ENCODE measurements at places on chromosomes 6 and 20. TPM values are rescaled to one million over a fixed set of nuclear protein-coding genes. Genes with fewer than 3 reads are reported as not detected.
A peak's percentile ranks its signal among the peaks of the same experiment; 100 is the strongest.

Gene THBD
- 76.9 TPM for total RNA-seq

Gene IL17F
- not detected for total RNA-seq

Gene PIGT
- total RNA-seq, result 81.0 TPM

Gene PACRG
- not detected for total RNA-seq

Gene FBXL4
- 17.7 TPM for total RNA-seq

Gene MCUR1
- total RNA-seq, result 15.0 TPM

Gene DNMT3B
- total RNA-seq, result 1.2 TPM

Gene SLC32A1
- total RNA-seq, result not detected

- DNase-seq, result no peak
- no peak overlapping the region for H3K4me3 ChIP-seq
- no peak overlapping the region for H3K27ac ChIP-seq
- no peaks in the 10 kb centered on the region for H3K4me1 ChIP-seq
Measured at GRCh38 chr6:69007781-69008180, 372.7 kb downstream of the ADGRB3 start.

GRCh38 chr6:120606743-120607142 is 727.5 kb downstream of the TBC1D32 start:
- H3K4me1 ChIP-seq, result no peaks in the 10 kb centered on the region
- no peak overlapping the region for H3K4me3 ChIP-seq
- H3K27ac ChIP-seq, result no peak overlapping the region
- no peaks in the 10 kb centered on the region for H3K36me3 ChIP-seq
- no peak for DNase-seq
- H3K27me3 ChIP-seq, result no peaks in the 10 kb centered on the region

GRCh38 chr6:149443411-149444181 is 41.2 kb downstream of the ZC3H12D start:
- H3K4me3 ChIP-seq, result no peak overlapping the region
- no peak overlapping the region for H3K27ac ChIP-seq
- no peaks in the 10 kb centered on the region for H3K27me3 ChIP-seq
- no peaks in the 10 kb centered on the region for H3K36me3 ChIP-seq
- no peak for DNase-seq

DNA sequence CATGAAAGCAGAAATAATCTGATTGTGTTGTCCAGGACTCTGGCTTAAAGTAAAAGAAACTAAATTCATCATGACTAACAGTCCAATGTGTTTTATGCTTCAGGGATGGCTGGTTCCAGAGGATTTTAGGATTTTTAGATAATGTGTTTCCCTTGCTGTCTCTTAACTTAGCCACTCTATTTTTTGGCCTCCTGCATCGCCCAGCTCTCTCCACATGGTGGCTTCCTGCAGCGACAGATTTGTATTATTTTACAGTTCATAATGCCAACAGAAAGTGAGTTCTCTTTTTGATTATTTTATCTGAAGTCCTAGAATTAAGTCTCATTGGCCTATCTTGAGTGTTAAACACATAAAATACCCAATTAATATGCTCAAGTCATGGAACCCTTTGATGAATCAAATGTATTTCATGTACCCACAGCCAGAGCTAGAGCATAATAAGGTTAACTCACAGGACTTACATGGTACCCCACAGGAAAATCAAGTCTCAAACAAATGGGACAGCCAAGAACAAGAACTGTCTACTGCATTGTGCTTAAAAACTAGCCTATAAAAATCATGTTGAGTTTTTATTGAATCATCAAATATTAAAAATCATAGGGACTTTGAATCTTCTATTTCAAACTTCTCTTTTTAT is 582.5 kb downstream of the DOK5 start:
- no peak for DNase-seq
- no peak overlapping the region for H3K27ac ChIP-seq
- no peaks in the 10 kb centered on the region for H3K27me3 ChIP-seq
- H3K4me1 ChIP-seq, result no peaks in the 10 kb centered on the region
- no peak overlapping the region for H3K4me3 ChIP-seq

GRCh38 chr6:138979365-138979764 is 8.7 kb downstream of the REPS1 start:
- no peaks in the 10 kb centered on the region for H3K27me3 ChIP-seq
- H3K27ac ChIP-seq, result no peak overlapping the region
- no peak for DNase-seq
- H3K4me1 ChIP-seq, result peaks cover 35% of the 10 kb centered on the region
- no peaks in the 10 kb centered on the region for H3K36me3 ChIP-seq

- no peaks in the 10 kb centered on the region for H3K36me3 ChIP-seq
- no peak for DNase-seq
- no peaks in the 10 kb centered on the region for H3K4me1 ChIP-seq
- no peak overlapping the region for H3K27ac ChIP-seq
- no peak overlapping the region for H3K4me3 ChIP-seq
Measured at GRCh38 chr6:135067911-135068310, 13.3 kb upstream of the HBS1L start.

DNA sequence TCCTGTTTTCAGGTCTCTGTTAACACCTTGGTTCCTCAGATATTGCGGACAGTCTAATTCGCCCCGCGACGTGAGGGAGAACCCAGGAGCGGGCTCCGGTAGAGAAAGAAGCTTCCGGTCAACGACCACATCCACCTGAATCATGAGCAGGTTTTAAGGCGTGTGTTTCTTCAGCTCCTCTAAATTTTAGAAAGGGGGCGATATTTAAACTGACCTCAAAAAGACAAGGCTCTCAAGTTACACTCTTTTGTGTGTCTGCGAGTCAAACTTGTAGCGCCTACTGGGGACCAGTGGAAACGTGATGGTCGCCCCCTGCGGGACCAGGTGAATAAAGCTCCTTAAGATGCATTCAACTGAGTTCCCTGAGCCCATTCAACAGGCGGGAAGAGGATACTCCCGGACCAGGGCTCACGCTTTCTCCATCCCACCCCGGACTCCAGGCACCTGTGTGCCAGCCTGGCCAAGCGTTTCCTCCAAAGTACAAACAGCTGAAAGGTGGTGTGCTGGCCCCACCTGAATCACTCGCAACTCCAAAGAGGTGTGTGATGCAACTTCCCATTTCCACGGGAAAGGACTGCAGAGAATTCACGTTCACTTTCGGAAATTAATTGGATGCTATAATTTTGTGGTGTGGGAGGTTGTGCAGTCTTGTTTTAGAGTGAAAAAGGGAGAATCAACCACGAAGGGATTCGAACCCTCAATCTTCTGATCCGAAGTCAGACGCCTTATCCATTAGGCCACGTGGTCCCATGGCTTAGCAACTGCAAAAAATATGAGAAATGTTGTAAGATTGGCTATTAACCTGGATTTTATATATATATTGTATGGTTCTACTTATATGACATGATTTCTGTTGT is 17.0 kb downstream of the GPX5 start:
- no peaks in the 10 kb centered on the region for H3K36me3 ChIP-seq
- no peak overlapping the region for H3K27ac ChIP-seq
- peak overlapping the region; percentile 23 for H3K4me3 ChIP-seq
- no peaks in the 10 kb centered on the region for H3K27me3 ChIP-seq
- no peak for DNase-seq

DNA sequence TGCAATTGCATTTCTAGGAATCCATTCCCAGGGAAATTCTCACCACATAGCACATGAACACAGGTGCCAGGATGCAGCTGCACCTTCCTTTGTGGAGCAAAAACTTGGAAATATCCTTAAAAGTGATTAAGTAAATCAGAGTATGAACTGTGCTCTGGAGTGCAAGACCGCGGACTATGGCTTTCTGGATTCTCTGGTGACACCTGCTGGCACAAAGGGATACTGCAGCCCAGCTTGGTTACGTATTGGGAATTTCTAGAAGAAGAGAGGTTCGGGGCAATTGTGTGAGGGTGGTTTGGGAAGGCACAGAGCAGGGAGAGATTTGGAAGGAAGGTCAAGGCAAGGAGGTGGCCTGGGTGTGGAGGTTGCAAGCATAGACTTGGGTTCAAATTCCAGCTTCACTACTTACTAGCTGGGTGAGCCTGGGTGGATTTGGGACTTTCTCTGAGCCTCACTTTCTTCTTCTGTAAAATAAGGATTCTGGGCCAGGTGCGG is 15.9 kb upstream of the PEDS1 start:
- H3K4me1 ChIP-seq, result peaks cover 37% of the 10 kb centered on the region
- no peak overlapping the region for H3K4me3 ChIP-seq
- no peaks in the 10 kb centered on the region for H3K36me3 ChIP-seq
- H3K27me3 ChIP-seq, result no peaks in the 10 kb centered on the region

GRCh38 chr20:48804300-48804980 is 23.4 kb downstream of the PREX1 start:
- H3K4me3 ChIP-seq, result no peak overlapping the region
- H3K27me3 ChIP-seq, result no peaks in the 10 kb centered on the region
- no peaks in the 10 kb centered on the region for H3K4me1 ChIP-seq
- DNase-seq, result no peak
- no peak overlapping the region for H3K27ac ChIP-seq

- H3K36me3 ChIP-seq, result no peaks in the 10 kb centered on the region
- H3K27me3 ChIP-seq, result no peaks in the 10 kb centered on the region
- no peak for DNase-seq
- no peaks in the 10 kb centered on the region for H3K4me1 ChIP-seq
Measured at GRCh38 chr20:57922083-57922482, 212.3 kb upstream of the PMEPA1 start.

DNA sequence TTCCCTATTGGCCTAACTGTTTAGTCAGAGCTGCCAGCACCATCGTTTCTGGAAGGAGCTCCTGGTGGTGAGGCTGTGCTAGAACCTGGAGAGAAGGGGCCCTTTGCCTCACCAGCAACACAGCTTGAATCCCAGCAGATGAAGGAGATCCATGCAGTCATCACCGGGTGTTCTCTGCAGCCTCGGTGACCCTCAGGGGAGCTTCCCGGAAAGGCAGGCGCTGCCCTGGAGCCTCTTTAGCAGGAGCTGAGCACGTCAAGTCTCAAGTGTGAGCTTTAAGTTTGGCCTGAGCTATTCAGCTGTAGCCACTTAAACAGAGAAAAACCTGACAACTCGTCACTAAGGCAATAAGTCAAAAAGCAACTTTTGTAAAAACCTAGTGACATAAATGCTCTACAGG is 181.2 kb upstream of the FOXQ1 start:
- no peaks in the 10 kb centered on the region for H3K4me1 ChIP-seq
- H3K36me3 ChIP-seq, result no peaks in the 10 kb centered on the region
- H3K4me3 ChIP-seq, result no peak overlapping the region
- DNase-seq, result no peak
- H3K27ac ChIP-seq, result no peak overlapping the region
- H3K27me3 ChIP-seq, result no peaks in the 10 kb centered on the region

DNA sequence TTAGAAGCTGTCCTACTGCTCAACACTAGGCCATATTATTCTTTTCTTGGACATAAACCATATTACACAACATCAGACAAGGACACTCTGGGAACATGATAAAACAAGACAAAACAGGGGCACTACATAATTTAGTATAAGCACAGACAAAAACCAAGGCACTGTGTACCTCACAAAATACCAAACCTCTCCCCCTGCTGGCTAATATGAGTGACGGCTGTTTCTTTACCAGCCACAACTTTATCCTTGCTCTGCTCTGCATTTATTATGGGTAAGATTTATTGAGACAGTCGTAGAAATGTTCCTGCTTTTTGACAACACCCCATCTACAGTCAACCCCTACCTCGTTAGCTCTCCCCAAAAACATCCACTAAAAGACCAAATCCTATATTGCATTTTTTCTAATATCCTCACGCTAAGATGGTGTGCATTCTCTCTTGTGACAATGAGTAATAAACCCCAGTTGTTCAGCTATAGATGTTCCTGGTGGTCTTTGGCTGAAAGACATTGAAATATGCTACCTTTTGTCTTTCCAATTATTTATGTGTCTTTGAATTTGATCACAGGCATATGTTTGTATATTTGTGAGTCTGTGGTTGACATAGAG is 23.8 kb upstream of the POLR1H start:
- H3K4me1 ChIP-seq, result no peaks in the 10 kb centered on the region
- H3K27ac ChIP-seq, result no peak overlapping the region
- H3K36me3 ChIP-seq, result no peaks in the 10 kb centered on the region
- H3K27me3 ChIP-seq, result no peaks in the 10 kb centered on the region
- no peak overlapping the region for H3K4me3 ChIP-seq

DNA sequence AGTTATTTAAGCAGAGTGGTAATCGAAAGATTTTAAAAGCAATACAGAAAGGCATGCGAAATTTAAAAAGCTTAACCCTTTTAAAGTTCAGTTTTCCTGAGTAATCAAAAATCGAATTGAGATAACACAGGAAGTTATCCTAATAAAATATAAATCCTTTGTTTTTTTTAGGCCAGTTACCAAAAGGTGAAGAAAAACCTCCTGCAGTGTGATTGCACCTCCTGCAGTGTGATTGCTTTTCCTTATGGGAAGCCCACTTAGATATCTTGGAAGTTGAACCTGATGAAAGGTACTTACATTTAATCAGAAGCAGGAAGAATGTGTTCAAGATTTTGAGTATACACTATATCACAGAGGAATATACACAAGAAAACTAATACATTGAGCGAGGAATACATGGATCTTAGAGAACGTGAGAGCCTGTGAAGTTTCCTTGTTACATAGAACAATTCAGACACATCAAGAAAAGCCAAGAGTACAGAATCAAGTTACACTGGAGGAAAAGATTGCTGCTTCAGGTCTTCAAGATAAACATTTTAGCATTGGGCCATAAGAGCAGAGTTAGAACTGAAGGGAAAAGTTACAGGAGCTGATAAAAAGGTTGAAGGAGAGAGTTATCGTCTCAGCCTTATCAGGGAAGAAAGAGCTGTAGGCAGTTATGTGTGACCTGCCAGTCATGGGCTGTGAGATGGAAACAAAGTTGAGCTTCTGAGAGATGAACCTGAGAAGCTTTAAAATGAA is 7.7 kb upstream of the TMEM181 start:
- no peak overlapping the region for H3K27ac ChIP-seq
- H3K4me1 ChIP-seq, result peaks cover 10% of the 10 kb centered on the region
- H3K27me3 ChIP-seq, result no peaks in the 10 kb centered on the region
- H3K4me3 ChIP-seq, result no peak overlapping the region
- H3K36me3 ChIP-seq, result no peaks in the 10 kb centered on the region

- H3K36me3 ChIP-seq, result no peaks in the 10 kb centered on the region
- no peaks in the 10 kb centered on the region for H3K27me3 ChIP-seq
- no peak overlapping the region for H3K4me3 ChIP-seq
- H3K27ac ChIP-seq, result no peak overlapping the region
- H3K4me1 ChIP-seq, result no peaks in the 10 kb centered on the region
Measured at GRCh38 chr6:153081914-153082313, 49.2 kb downstream of the RGS17 start.

All from vagina (tissue), 2 donors.